Thyroid gland (tissue), 4 donors: ENCODE measurements at places on chromosomes 11 and 22. TPM values are rescaled to one million over a fixed set of nuclear protein-coding genes. Genes with fewer than 3 reads are reported as not detected.

The PLEKHA7 gene
- 22.5 TPM for total RNA-seq

The LARGE2 gene
- total RNA-seq, result 11.2 TPM

The KCNQ1 gene
- 103 TPM for total RNA-seq

The OR52A1 gene
- total RNA-seq, result not detected

The ANKK1 gene
- 0.27 TPM for total RNA-seq

The NRIP3 gene
- 0.56 TPM for total RNA-seq

The OR10AG1 gene
- not detected for total RNA-seq

The P2RX3 gene
- not detected for total RNA-seq

The IGF2 gene
- total RNA-seq, result 22.7 TPM

The OLFML1 gene
- total RNA-seq, result 3.4 TPM

The KIF18A gene
- total RNA-seq, result 2.3 TPM

The FAT3 gene
- total RNA-seq, result 2.0 TPM

The KRTAP5-7 gene
- not detected for total RNA-seq

The HTR3A gene
- not detected for total RNA-seq

The UPK3A gene
- 2.6 TPM for total RNA-seq

The ZP1 gene
- not detected for total RNA-seq

The STK33 gene
- total RNA-seq, result 45.4 TPM

The TEX54 gene
- total RNA-seq, result not detected

The RAB3IL1 gene
- total RNA-seq, result 6.5 TPM

The PHETA2 gene
- total RNA-seq, result 6.1 TPM

The TRABD gene
- 26.6 TPM for total RNA-seq

The TPBGL gene
- 0.67 TPM for total RNA-seq

The PPFIA1 gene
- 54.7 TPM for total RNA-seq

The C11orf97 gene
- total RNA-seq, result not detected

The OR51B2 gene
- not detected for total RNA-seq

The TESMIN gene
- total RNA-seq, result 4.1 TPM

The CARD10 gene
- 10.7 TPM for total RNA-seq

The OR8G1 gene
- total RNA-seq, result not detected

The SPON1 gene
- total RNA-seq, result 7.3 TPM

The RAB38 gene
- 7.0 TPM for total RNA-seq

The RASD2 gene
- 1.3 TPM for total RNA-seq

The TSSK2 gene
- total RNA-seq, result 0.94 TPM

The CD3D gene
- total RNA-seq, result 2.1 TPM

The SLC1A2 gene
- total RNA-seq, result 0.40 TPM
